ENCODE measurements at places on chromosomes 4 and X.

GRCh38 chr4:165355900-165356300 is 22.9 kb upstream of the CPE start:
- no peak for DNase-seq

DNA sequence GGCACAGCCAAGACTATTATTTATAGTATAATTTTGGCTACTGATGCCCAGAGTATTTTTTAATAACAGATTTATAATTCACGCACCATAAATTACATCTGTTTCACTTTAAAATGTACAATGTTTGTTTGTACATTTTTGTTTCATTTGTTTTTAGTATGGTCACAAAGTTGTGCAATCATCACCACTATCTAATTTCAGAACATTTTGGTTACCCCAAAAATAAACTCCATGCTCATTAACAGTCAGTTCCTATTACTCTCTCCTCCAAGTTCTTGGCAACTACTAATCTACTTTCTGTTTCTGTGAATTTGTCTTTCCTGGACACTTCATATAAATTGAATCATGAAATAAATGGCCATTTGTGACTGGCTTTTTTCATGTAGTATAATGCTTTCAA is 176.7 kb downstream of the SH3BGRL start:
- no peak for DNase-seq

DNA sequence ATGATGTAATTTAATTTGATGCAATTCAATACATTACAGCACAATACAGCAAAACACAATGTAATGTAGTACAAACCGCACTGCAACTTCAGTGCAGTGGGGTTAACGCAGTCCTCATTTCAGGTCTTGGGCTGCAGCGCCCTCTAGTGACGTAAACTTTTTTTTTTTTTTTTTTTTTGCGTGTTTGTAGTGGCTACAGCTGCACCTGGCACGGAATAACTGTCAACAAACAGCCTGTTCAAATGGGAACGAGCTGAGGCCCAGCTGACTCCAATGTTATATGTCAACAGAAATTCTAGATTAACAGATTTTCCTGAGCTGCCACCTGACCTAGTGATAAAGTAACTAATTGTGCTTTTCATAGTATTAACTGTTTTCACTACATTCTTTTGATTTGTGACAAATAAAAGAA is 33.5 kb upstream of the RASSF6 start:
- no peak for DNase-seq

DNA sequence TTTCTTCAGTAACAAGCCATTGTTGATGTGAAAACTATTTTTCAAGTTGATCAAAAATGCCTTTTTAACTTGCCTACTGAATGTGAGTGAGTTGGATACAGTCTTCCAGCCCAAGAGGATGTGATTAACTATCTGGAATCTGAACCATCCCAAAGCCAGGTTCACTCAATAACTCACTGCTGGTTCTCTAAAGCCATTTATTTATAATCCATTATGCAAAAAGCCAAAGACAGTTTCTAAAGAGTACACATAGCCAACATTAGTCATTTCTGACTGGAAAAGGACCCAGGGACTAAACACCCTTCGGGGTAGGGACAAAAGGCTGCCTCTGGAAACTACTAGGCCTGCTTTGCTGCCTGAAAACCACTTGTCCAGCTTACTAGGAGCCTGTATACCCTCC is 109.6 kb downstream of the SHROOM4 start:
- DNase-seq, result no peak

GRCh38 chrX:67435536-67435935 is 108.3 kb upstream of the AR start:
- DNase-seq, result no peak

GRCh38 chr4:24583451-24584210 is 723 bp downstream of the DHX15 start:
- DNase-seq, result peak; percentile 18

DNA sequence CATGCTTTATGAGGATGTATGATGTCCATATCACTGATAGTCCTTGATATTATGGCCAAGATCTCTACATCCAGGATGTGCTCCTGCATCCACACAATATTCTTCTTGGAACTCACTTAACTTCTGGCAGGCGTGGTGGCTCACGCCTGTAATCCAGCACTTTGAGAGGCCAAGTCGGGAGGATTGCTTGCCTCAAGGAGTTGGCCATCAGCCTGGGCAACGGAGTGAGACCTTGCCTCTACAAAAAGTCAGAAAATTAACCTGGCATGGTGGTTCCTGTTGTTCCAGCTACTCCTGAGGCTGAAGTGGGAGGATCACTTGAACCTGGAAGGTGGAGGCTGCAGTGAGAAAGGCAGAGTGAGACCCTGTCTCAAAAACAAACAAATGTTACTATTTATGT is 2.3 kb upstream of the HNRNPD start:
- no peak for DNase-seq

DNA sequence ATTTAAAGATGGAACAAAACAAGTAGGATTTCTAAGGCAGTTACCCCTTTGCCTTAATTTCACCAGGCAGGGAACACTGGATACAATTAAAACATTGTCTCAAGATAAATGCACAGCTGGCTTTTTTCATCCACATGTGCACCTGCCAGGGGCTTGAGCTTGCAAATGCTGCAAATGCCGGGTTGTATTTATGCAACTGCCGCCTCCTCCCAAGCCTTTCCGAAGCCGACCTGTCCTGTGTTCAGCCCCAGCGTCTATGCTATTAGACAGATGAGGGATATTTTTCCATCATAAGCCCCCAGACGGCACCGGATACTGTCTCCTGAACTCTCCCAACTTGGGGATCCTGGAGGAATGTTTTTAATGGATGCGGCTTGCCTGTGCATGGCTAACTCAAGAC is 251.6 kb downstream of the CRLF2 start:
- no peak for DNase-seq

- peak; percentile 75 for DNase-seq
Observed at GRCh38 chrX:130091980-130092522, 18.2 kb downstream of the ELF4 start.

DNA sequence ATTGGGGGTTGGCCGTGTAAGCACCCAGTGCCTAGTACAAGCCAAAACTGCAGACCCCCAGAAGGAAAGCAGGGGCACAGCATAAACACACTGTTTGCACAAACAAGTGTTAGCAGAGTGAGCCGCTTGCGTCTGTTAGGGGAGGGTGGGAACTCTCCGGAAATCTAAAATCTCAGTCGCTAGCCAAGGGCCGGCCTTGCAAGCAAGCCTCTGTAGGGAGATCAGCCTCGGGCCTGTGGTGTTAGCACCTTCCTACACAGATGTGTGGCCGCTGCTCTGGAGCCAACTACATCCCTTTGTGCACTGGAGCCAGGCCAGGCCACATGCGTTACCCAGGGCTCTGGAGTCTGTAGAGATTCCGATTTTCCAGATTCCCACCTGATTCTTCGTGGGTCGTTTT is 67.1 kb downstream of the GPR143 start:
- DNase-seq, result no peak

- DNase-seq, result no peak
Observed at GRCh38 chr4:123405267-123405865, 8.8 kb downstream of the SPRY1 start.

DNA sequence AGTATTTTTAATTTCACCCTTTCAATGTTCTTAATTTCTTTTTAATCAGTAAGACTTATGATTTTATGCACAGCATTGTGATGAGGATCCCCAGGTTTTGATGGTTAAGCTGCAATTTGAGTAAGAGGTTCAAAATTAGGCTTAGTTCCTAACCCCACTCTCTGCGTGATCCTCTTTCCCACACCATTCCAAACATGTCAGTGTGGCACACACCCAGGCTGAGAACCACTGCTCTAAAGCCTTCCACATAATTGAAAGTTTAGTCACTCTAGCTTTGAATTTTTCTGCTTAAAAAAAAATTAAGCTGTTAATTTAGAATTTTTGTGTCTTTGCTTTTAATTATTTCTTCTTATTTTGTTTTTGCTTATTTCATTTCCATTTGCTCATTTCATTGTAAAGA is 68.8 kb upstream of the SLC7A11 start:
- DNase-seq, result no peak

DNA sequence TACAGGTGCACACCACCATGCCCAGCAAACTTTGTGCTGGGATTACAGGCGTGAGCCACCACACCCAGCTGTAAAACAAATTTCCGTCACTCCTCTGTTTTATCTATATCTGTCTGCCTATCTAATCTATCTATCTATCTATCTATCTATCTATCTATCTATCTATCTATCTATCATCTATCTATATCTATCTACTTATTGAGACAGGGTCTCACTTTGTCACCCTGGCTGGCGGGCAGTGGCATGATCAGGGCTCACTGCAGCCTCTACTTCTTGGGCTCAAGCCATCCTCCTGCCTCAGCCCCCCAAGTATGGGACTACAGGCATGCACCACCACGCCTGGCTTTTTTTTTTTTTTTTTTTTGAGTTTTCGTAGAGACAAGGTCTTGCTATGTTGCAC is 20.6 kb downstream of the AKAP14 start:
- no peak for DNase-seq

- DNase-seq, result no peak
Observed at GRCh38 chrX:41350976-41351569, 17.1 kb downstream of the DDX3X start.

DNA sequence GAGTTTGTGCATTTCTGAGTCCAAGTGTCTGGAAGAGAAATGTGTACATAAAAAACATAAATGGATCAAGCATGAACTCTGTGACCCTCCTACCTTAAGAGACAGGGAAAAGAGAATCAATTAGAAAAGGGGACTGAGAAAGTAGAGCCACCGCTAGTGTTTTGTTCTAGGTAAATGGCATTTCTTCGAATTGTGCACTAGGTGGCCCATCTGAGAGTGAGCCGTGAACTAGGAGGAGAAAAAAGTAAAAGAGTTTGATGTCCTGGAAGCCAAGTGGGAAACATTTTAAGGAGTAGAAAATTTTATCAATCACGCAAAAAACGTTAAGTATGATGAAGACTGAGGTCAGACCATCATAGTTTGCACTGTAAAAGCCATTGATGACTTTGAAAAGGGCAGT is 55.1 kb downstream of the NAF1 start:
- DNase-seq, result no peak

DNA sequence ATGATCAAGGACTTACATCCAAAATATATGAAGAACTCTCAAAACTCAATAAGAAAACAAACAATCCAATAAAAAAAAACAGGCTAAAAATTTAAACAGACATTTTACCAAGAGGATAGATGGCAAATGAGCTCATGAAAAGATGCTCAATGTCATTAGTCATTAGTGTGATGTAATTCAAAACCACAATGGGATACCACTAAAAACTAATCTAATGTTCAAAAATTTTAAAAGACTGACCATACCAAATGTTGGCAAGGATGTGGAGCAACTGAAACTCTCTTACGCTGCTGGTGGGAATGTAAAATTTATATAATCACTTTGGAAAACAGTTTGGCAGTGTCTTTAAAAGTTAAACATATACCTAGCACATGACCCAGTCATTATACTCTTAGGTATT is 43.7 kb downstream of the RPS6KA6 start:
- no peak for DNase-seq

- no peak for DNase-seq
Observed at GRCh38 chr4:142556570-142557238, 289.4 kb downstream of the INPP4B start.

DNA sequence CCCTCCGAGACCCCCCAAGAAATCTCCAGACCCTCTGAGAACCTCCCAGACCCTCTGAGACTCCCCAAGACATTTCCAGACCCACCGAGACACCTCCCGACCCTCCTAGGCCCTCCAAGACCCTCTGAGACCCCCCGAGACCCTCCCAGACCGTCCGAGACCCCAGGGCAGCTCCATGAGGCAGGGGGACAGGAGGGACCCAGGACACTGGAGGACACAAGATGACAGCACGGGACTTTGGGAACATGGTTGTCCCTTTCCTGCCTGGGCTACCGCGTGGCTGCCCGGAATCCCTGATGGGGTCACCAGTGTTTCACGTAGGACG is 10.3 kb downstream of the CTBP1 start:
- no peak for DNase-seq

DNA sequence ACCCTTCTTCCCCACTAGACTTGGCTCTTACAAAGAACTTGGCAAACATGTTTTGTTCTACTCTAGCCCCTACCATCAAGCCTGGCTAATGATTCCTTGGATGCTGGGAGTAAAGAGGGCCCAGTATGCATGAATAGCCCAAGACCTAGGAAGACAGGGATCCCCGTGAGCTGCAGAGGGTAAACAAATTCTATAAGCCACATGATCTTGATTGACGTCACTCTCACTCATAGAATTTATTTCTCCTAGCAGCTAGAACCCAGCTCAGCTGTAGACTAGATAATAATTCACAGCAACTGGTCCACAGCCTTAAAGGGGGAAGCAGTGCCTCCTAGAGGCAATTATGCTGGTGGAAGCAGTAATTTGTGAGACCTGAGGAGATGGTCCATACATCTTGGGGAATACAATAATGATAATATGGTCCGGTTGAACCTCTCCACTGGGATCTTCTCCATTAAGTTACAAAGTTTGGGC is 16.1 kb upstream of the USO1 start:
- DNase-seq, result peak; percentile 35

- DNase-seq, result no peak
Observed at GRCh38 chrX:19709812-19710518, 177.4 kb downstream of the SH3KBP1 start.

- DNase-seq, result no peak
Observed at GRCh38 chr4:152310257-152310656, 225.6 kb downstream of the FBXW7 start.

- DNase-seq, result no peak
Observed at GRCh38 chr4:164383358-164384220, 370.3 kb upstream of the SMIM31 start.

GRCh38 chr4:25524663-25525062 is 131.0 kb upstream of the SLC34A2 start:
- no peak for DNase-seq

- no peak for DNase-seq
Observed at GRCh38 chrX:15158350-15158735, 111.5 kb downstream of the ASB9 start.

DNA sequence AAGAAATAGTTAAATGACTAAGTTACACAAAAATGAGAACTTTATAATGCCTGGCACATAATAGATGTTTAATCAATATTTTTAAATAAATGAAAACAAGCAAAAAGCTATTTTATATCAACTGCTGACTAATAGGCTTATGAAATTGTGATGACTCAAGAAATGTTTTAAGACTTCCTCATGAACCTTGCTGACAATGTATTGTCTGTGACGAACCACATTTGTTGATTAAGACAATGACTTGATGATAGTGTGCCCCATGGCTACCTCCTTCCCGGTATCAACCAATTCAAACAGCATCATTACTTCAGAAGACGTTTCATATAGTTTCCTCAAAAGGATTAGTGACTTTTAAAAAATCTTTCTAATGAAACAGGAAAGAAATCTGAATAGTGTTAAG is 7.9 kb downstream of the CXCL6 start:
- no peak for DNase-seq

GRCh38 chrX:42978655-42979379 is 200.9 kb upstream of the PPP1R2C start:
- no peak for DNase-seq

- DNase-seq, result no peak
Observed at GRCh38 chr4:177267911-177268310, 41.8 kb upstream of the NEIL3 start.

GRCh38 chrX:37958525-37959211 is 47.7 kb upstream of the SYTL5 start:
- no peak for DNase-seq

Data from activated CD4-positive, alpha-beta T cell treated with anti-CD3 and anti-CD28 coated beads, Interleukin-2, amount 50 U/mL, for 1 hour (primary cell).